ENCODE measurements at places on chromosomes 3 and 15.

DNA sequence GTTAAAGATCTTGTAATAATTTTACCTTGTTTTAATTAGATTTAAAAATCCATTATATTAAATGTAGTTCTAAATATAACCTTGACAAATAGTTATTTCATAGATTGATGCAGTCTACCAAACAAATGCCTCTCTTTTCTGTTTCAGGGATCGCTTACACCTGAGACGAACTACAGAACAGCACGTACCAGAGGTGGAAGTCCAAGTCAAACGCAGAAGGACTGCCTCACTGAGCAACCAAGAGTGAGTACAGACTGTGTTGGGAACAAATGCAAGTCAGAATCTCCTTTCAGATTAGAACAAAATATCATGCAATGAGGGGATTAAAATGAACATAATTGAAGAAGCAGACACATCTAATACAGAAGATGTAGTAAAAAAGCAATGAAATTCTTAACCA, 7.2 kb downstream of the SNRPN start:
- no peak for DNase-seq

DNA sequence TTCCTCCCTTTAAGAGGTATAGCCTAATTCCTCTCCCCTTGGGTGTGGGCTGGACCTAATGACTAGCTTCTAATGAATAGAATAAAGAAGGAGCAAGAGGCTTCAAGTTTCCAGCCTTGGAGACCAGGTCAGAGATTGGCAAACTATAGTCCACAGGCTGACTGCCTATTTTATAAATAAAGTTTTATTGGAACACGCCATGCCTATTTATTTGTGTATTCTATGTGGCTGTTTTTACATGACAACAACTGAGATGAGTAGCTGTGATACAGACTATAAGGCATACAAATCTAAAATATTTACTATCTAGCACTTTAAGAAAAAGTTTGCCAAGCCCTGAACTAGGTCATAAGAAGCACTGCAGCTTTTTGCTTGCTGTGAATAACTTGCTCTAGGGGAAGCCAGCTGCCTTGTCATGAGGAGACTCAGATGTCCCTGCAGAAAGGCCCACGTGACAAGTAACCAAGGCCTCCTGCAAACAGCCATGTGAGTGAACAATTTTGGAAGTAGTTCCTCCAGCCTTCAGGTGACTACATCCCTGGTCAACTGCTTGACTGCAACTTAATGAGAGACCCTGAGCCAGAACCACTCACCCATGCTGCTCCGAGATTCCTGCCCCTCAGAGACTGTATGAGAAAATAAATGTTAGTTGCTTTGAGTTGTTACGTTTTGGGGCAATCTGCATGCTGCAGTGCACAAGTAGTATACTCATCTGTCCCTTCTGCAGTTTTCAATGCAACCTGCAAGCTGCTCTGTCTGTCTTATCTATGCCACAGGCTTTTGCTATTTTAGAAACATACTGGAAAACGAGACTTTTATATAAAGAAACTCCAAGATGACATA, 21.1 kb upstream of the MAP3K13 start:
- DNase-seq: no peak

DNA sequence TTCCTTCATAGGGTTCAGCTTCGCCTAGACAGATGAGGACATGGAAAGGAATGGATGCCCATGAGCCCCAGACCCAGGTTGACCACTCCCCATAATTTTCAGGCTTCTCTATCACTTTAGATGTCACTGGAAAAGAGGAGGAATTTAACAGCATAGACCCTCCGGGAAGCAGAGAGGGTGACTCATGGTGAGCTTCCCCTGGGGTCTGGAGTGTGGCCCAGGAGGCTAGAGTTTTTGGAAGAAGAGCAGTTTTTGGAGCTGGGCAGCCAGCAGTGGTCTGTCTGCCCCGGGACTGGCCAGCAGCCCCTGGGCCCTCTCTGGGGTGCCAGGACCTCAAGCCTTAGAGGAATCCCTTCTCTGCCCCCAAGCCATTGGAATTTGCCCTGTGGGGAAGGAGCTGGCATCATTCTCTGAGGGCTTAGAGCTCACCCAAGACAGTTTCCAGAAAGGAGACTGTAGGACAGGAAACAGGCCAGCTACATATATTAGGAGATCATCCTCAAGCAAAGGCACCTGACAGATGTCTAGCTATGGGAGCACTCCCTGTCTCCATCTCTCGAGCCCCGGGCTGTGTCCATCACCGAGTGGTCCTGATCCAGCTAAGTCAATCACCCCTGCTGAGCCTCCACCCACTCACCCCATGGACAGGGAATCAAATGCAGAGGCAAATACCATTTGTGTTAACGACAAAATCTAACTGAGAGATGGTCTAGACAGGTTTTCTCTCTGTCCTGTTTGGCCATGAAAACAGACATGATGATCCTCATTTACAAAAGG, 67.3 kb downstream of the MEGF11 start:
- DNase-seq: no peak

DNA sequence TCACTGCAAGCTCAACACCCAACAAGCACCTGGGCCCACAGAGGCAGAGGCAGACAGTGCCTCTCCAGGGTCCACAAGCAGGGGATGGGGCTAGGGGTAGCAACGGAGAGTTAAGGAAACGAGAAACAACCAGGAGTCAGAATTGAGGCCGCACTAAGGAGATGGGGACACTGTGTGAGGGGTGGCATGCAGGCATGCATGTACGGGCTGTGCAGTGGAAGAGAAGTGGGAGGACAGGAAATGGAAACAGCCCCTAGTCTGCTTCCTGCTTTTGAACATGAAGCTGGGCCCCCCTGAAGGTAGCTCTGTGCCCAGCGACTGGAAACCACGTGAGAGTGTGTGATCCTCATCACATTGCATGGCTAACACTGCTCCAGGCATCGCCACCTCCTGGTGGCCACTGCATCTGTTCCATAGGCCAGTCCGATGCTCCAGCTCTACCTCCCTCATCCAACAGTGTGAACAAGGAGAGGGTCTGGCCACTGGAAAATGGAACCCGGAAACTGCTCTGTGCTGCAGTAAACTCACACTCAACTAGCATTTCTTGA, 44.0 kb downstream of the XXYLT1 start:
- no peak for DNase-seq

- no peak for DNase-seq
Measured at GRCh38 chr3:126851382-126851781, 131.5 kb upstream of the PLXNA1 start.

DNA sequence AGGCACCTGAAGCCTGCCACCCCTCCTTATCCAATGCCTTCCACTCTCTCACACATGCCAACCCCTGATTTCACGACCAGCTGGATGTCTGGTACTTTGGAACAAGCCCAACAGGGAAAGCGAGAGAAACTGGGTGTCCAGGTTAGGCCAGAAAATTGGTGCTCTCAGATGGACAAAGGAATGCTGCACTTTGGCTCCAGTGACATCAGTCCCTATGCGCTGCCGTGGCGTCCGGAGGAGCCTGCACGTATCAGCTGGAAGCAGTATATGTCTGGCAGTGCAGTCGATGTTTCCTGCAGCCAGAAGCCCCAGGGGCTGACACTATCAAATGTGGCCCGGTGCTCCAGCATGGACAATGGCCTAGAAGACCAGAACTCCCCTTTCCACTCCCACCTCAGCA, 45.2 kb downstream of the CDAN1 start:
- DNase-seq: no peak

DNA sequence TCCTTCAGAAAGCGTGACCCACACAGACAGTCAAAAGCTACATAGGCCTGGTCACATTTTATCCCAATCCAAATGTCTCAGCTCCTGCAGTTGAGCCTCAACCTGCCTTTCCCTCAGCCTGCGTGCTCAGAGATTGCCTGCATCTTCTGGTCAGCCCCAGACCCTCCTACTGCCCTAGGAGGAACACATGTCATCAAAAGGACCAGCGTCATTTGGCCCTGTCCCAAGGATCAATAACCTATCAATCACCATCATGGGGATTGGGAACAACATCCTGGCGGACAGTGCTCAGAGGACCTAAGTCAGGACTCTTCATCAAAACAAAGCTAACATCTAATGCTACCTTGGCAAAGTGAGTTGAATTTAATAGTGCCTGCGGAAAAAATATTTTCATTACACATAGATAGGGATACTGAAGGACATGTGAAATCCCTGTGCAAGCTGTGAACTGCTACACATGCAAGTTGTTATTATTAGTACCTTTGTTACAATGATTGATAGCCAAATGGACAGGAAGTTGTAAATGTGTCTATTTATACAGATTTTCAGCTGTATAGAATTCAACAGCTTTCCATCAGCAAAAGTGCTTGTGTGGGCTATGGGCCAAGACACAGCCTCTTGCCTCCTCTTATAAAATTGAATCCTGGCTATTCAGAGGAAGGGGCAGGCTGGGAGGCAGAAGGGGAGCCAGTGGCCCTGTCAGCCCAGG, 47.7 kb downstream of the UMPS start:
- peak; percentile 51 for DNase-seq

DNA sequence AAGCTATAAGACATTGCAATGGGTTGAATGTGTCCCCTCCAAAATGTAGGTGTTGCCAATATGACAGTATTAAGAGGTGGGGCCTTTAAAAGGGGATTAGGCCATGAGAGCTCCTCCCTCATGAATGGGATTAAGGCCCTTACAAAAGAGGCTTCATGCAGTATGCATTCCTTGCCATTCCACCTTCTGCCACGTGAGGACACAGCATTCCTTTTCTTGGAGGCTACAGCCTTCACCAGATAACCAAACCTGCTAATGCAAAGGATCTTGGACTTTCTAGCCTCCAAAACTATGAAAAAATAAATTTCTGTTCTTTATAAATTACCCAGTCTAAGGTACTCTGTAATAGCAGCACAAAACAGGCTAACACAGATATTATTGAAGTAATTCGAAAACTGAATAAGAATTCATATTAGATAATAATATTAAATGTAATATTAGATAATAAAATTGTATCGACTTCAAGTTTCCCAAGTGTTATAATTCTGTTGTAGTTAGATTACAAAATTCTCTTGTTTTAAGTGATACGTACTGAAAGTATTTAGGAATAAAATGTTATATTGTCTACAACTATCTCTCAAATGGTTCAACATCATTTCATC, 29.4 kb upstream of the ATP8B4 start:
- peak; percentile 4 for DNase-seq

DNA sequence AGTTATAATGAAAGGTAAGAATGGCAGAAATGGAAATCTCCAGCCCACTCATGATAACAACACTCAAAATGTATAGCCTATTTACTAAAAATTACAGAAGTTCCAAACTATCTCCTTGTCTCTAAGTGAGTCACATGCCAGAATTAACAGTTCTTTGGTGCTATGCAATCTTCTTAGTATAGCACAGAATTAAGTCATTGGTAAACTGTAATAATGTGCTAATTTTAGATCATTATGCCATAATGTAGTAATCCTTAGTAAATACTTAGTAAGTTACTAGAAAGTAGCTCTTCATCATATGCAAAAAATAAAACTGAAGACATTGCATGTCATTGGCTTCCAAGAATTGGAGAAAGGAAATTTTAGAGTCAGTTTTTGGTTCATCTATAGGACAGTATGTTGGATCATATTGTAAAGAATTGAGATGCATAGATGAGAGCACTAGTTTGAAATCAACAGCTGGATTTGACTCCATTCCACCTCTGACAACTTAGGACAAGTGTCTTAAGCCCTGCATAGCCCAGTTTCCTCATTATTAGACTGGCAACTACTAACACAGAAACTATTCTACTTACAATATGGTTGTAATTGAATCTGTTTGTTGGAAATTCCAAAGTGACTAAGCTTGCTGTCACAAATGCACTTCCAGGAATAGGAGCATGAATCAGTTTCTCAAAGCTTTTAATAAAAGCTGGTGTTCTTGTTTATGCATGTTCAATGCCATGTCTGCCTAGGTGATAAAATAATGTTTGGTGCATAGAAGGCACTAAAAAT, 40.1 kb upstream of the CD47 start:
- DNase-seq: no peak

- peak; percentile 23 for DNase-seq
Measured at GRCh38 chr3:73086071-73086494, 24.6 kb downstream of the EBLN2 start.

GRCh38 chr3:124463234-124463633, 267.0 kb upstream of the UMPS start:
- DNase-seq: no peak

GRCh38 chr3:124557433-124558232, 172.6 kb upstream of the UMPS start:
- DNase-seq: peak; percentile 82

DNA sequence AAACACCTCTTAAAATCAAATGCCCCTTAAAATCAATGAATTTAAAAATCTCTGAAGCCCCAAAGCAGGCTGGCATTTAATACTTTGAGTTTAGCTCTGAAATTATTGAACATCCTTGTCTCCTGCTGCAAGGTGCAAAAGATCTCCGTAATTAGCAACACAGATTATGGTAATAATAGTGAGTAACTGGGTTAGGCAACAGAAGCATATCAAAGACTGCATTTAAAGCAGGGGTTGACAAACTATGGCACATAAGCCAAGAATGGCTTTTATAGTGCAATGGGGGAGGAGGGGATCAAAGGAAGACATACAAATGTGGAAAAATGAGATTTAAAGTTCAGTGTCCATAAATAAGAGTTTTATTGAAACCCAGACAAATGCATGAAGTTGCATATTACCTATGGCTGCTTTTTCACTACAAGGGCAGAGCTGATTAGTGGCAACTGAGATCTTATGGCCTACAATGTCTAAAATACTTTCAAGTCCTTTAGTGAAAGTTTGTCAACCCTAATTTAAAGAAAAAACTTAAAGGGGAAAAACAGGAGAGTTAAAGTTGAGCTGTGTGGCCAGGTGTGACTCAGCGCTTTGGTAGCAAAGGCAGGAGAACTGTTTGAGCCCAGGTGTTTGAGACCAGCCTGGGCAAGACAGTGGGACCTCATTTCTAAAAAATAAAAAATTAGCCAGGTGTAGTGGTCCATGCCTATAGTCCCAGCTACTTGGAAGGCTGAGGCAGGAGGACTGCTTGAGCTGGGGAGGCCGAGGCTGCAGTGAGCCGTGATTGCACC, 157.6 kb downstream of the TBL1XR1 start:
- no peak for DNase-seq

DNA sequence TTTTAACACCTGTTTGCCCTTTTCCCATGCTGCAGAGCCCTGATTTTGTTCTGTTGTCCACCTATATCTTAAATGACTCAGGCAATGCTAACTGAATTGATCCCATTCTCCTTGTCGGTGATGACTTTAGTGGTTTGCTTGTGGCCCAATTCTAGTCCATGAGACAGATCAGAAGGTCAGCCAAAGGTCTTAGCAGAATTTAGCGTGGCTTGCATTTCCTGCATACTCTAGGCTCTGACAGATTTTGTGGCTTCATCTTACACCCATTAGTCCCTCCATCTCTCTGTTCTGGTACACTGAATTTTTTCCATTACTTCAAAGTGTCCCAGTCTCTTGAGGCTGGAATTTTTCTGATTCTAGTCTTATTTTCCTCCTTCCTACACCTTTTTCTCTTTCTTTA, 161.9 kb downstream of the STAC start:
- DNase-seq: no peak

GRCh38 chr15:33581032-33581431, 270.3 kb downstream of the RYR3 start:
- DNase-seq: no peak
